ENCODE measurements at places on chromosomes 6 and 20.
A peak's percentile ranks its signal among the peaks of the same experiment; 100 is the strongest.

DNA sequence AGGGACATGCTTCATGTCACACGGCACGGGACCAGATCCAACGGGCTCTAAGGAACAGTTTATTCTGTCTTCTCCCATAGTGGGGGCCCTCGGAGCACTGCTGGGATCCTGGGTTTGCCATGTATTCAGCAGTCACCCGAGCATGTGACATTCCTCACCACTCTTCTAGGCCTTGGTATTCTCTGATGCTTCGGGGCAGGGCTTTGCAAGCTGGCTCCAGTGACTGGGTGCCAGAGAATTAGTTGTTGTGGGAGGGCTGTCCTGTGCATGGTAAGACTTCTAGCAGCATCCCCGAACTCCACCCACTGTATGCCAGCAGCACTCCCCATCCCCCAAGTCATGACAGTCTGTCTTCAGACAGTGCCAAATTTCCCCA is 5.4 kb downstream of the CCN5 start:
- DNase-seq, result peak; percentile 93

- no peak for DNase-seq
These were observed 41.9 kb upstream of the RBM24 start for GRCh38 chr6:17239260-17239659.

- no peak for DNase-seq
These were observed 27.0 kb downstream of the HECA start for GRCh38 chr6:139161817-139162284.

- no peak for DNase-seq
These were observed 15.7 kb upstream of the DNAAF9 start for GRCh38 chr20:3423126-3423525.

GRCh38 chr6:65706436-65706835 is 590 bp downstream of the EYS start:
- DNase-seq, result no peak

DNA sequence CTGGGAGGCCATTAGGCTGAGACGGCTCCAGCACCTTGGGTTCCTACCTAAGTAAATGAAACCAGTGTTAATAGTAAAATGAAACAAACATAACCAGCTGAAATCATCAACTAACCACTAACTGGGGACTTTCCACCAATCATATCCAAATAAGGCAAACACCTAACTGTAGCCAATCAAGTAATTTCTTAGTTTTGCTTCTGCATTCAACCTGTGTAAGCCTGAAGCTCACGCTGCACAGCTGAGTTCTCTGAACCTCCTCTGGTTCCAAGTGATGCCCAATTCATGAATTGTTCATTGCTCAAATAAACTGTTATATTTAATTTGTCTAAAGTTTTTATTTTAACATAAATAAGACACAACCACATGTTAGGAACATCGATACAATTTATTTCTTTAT is 22.5 kb downstream of the KLHL32 start:
- no peak for DNase-seq

DNA sequence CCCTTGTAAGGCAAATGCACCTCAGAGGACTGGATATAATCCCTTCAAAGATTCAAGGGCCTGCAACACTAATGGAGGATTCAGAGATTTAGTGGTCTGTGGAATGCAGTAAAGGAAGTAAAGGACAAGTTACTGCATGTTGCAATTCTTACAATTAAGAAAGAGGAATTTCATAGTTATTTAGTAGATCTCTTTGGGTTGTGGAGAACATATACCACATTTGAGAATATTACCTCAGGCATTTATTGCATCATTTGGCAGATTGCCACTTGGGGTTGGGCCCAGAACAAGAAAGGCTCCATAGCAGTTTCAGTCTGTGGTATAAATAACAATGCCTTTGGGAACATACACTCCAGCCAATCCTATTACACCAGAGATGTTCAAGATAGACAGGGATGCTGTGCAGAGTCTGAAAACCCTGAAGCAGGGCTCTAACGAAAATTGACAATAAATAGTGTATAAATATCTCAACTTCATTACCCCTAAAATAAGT is 20.9 kb upstream of the EPM2A start:
- DNase-seq, result peak; percentile 96

- no peak for DNase-seq
These were observed 12.9 kb downstream of the FARS2 start for GRCh38 chr6:5274231-5274630.

DNA sequence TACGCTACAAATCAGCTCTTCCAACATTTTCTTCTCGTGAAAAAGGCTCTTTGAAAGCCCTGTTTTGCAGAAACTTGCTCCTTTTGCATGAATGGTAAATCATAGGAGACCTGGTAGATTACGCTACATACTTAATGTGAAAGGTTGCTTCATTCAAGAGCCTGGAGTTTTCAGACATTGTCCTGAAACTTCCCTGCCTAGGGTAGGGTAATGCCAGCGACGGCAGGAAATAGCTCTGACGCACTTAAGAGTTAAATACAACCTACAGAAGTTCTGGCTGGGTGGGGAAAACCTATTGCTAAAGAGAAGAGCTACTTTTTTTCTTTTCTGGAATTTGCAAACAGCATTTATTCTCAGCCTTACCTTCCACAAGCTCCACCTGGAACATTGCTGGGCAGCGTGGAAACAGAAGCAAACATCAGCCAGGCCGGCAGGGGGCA is 144.5 kb downstream of the LPA start:
- DNase-seq, result no peak

GRCh38 chr6:158667360-158667981 is 17.6 kb downstream of the SYTL3 start:
- DNase-seq, result no peak

GRCh38 chr6:36781669-36782068 is 57.6 kb downstream of the CPNE5 start:
- DNase-seq, result no peak

- no peak for DNase-seq
These were observed 38.8 kb downstream of the SLC22A3 start for GRCh38 chr6:160386869-160387530.
